ENCODE measurements at places on chromosomes 4 and X.

GRCh38 chr4:121778991-121779628 lies 14.1 kb upstream of the SMIM43 start:
- DNase-seq: no peak

DNA sequence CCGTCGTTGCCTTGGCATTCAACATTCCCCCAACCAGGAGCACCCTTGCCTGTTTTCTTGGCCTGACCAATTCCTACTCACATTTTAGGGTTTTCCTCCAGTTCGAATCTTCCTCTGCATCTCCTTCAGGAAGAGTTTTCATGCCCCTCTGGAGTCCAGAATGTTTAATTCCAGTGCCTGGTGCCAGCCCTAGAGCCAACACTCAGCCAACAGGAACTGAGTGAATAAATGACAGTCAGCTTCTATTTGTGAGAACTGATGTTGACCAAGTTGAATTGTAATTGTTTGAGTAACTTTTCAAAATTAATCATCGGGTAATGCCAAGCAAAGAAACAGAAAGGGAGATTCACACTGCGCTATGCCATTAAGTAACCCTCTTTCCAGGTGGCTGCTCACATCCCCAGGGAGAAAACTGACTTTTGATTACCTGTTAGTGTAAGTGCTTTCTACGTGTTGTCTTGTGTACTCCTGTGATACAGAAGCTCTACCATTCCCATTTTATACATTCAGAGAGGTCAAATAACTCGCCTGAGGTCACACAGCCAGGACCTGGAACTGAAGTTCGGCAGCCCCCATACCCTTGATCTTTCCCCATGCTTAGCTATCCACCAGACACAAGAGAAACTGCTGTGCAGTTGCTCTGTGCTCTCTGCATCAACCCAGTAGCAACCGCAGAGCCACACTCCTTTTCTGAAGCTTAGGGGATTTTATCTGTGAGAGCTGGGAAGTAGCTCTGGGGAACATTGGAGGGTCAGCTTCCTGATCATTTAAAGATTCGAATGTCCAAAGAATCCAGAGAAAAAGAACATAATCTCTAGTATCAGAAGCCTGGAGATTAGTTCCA lies 19.0 kb upstream of the SLC2A9 start:
- DNase-seq: no peak

GRCh38 chr4:8689741-8690140 lies 97.2 kb downstream of the CPZ start:
- no peak for DNase-seq

GRCh38 chr4:100461807-100462605 lies 55.8 kb downstream of the EMCN start:
- no peak for DNase-seq
